ENCODE measurements at places on chromosomes 13 and 19.

- DNase-seq, result no peak
Observed at GRCh38 chr13:113901231-113901630, 37.4 kb upstream of the GAS6 start.

- no peak for DNase-seq
Observed at GRCh38 chr13:110291286-110291685, 15.7 kb downstream of the COL4A1 start.

GRCh38 chr13:42474954-42475353 lies 99.0 kb upstream of the TNFSF11 start:
- peak; percentile 56 for DNase-seq

DNA sequence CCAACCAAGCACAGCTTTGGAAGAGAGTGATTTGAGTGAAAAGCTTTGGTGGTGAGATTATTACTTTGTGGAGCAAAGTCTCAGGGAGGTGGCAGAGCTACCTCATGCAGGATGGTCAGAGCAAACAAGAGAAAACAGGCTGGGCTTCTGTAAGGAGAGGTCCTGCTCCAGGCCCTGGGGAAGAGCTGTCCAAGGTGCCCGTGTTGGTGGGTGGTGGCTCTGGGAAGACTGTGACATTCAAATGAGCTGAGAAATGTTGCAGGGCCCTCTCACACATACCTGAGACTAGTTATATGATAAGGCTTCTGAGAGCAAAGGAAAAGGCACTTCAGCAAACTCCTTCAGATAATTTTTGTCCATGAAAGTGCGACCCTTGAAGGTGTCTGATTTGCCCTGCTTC lies 205.5 kb upstream of the SOX21 start:
- DNase-seq, result no peak

- DNase-seq, result no peak
Observed at GRCh38 chr13:37164635-37165034, 59.2 kb upstream of the CSNK1A1L start.

DNA sequence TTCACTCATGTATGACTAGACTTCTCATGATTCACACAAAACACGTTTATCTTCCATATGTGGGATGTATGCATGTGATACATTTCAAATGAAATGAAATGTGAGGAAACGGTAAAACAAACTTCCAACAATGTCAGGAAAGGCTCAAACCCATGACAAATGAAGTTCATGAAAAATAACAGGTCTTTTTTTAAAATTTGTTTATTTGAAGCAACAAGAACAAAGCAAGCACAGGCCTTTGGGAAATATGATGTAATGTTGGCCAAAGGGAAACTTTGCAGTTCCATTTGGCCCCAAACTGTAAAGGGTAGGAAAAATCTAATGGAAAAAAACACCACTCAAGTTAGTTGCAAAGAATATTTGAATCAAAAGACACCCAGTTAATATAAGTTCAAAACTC lies 463.8 kb upstream of the ARGLU1 start:
- no peak for DNase-seq

DNA sequence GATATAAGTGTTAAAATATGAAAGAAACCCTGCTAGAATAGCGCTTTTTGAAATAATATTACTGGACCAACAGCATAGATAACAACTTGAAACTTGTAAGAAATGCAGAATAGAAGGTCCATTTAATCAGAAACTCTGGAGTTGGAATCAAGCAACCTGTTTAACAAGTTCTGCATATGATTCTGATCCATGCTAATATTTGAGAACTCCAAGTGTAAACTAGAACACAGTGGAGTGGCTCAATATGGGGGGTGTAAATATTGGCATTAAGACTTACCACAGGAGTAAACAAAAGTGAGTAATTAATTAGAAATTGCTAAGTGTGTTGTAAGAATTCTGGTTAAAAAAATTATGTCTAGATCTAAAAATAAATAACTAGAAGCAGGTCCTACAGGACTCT lies 151.2 kb downstream of the SLITRK1 start:
- no peak for DNase-seq

Measured in stimulated activated CD4-positive, alpha-beta T cell treated with anti-CD3 and anti-CD28 coated beads, Interleukin-1b, Interleukin-23, amount 100 ng/mL, for 48 hours (primary cell).